ENCODE measurements at places on chromosomes 16 and 17.

- no peak for DNase-seq
Measured at GRCh38 chr17:31596382-31597323, 205.2 kb downstream of the RAB11FIP4 start.

GRCh38 chr16:15694499-15694898 is 44.5 kb downstream of the NDE1 start:
- DNase-seq, result no peak

DNA sequence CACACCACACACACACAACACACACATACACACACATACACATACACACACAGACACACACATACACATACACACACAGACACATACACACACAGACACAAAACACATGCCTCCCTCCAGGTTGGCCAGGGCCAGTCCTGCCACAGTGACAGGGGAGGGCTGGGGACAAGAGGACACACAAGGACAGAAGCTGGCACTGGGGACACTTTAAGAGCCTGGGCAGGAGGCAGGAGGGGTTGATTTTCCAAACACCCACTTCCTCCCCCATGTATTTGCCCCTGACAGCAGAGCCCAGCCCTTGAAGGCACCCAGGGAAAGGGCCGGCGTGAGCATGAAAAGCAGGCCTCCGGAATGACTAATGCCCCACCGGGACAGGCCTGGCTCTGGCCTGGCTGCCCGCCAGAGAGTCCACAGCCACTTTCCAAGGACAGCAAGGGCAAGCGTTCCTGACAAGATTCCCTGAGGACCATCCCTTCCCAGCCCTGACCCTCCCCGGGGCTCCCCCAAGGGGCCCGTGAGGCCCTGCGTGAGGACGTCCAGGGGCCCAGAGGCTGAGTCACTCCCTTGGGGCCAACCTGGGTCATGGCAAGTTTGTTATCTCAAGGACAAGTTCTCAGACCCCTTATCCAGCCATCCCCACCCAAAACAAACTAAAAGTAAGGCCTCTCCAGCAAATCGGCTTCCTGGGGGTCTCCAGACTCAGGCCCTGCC is 235.6 kb downstream of the ZNF423 start:
- DNase-seq, result no peak

GRCh38 chr17:4332296-4332970 is 34.0 kb downstream of the UBE2G1 start:
- DNase-seq, result no peak

GRCh38 chr16:90009172-90009899 is 9.9 kb downstream of the DBNDD1 start:
- DNase-seq, result no peak

- DNase-seq, result no peak
Measured at GRCh38 chr17:54902611-54903010, 2.0 kb downstream of the TOM1L1 start.

- no peak for DNase-seq
Measured at GRCh38 chr16:89290887-89291286, 73.4 kb downstream of the ZNF778 start.

DNA sequence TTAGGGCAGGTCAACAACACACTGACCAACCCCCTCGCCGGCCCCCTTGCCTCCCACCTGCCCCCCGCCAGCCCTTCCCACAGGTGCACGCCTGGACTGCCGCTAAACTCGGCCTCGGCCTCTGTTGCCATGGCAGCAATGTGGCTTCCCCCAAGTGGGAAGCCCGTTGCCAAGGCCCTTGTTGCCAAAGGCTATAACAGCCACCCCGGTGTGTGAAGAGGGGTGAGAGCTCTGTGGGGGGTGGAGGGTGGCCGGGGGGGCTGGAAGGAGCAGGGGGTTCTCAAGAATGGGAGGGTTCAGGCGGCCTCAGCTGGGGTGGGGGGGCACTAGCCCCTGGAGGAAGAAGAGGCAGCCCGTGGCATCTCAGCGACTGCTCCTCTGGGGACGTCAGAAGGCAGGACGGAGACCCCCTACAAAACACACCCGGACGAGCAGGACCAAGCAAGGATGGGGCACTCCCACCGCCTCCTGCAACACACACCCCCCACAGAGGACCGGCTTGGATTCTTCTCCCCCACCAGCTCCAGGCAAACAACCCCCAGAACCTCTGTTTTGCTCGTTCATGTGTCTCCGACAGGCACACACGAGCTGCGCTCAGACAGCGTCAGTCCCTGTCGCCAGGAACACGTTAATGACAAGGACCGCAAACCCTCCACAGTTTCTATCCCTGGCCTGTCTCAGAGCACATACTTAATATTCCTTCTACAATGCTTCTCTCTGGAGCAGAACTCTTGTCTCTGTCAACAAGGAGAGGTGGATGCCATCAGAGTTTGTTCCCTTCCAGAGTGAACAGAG is 55.7 kb downstream of the ABR start:
- no peak for DNase-seq

DNA sequence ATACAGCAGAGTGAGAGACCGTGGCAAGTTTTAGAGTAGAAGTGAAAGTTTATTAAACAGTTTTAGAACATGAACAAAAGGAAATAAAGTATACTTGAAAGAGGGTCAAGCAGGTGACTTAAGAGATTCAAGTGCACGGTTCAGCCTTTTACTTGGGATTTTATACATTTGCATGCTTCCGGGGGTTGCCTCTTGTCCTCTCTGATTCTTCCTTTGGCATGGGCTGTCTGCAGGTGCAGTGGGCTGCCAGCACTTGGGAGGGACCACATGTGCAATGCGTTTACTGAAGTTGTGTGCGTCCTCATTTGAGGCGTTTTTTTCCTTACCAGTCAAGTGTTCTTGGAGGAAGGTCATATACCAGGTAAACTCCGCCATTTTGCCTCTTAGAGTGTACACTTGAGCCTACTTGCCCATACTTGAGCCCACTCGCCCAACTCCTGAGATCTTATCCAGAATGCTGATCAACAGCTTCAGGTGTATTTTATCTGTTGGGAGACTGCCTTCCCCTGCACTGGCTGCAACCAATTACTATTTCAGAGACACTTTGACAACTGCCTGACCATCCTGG is 195.2 kb downstream of the IRX5 start:
- no peak for DNase-seq

DNA sequence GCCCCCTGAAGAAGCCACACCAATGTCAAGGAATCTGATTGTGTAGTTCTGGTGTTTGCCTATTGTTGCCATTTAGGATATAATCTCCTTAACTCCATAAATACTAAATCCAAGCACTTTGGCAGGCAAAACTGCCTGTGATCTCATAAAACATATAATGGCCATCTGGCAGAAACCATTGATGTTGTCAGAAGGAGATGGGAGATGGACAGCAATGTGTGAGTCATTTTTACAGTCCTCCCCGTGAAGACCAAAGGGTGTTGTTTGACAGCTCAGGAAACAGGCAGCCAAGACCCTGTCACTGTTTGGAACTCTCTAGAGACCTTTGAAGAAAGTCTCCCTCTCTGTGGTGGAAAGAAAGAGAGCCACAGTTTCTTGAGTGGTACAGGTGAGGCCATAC is 454.1 kb downstream of the HS3ST3B1 start:
- DNase-seq, result no peak

- no peak for DNase-seq
Measured at GRCh38 chr16:87376660-87377059, 6.9 kb downstream of the FBXO31 start.

- DNase-seq, result no peak
Measured at GRCh38 chr17:8015957-8016631, 13.7 kb downstream of the GUCY2D start.

DNA sequence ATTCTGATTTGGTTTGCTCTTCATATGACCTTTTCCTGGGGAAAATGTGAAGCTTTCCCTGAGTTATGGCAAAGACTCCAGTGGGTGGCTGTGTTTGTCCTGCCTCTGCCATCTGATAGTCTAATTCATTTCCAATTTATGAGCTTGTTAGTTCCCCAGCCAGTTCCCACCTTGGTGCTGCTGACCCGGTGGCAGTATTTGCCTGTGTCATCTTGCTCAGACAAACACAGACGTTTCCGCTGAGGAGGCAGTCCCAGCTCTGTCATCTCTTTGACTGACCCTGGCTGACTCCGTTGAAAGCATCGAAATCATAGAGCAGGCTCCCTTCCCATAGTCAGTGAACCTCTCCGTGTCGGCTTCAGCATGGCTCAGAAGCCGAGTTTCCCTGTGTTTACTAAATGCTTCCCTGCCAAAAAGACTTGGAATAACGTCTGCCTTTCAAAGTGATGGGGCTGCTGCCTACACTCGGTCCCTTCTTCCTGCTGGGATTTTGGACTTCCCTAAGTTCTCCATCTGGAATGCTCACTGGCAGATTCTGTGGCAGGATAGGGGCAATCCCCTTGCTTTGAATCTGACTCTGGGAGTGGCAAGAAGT is 538.3 kb downstream of the NPIPA7 start:
- DNase-seq, result no peak

- no peak for DNase-seq
Measured at GRCh38 chr17:80308692-80309517, 48.3 kb downstream of the RNF213 start.

DNA sequence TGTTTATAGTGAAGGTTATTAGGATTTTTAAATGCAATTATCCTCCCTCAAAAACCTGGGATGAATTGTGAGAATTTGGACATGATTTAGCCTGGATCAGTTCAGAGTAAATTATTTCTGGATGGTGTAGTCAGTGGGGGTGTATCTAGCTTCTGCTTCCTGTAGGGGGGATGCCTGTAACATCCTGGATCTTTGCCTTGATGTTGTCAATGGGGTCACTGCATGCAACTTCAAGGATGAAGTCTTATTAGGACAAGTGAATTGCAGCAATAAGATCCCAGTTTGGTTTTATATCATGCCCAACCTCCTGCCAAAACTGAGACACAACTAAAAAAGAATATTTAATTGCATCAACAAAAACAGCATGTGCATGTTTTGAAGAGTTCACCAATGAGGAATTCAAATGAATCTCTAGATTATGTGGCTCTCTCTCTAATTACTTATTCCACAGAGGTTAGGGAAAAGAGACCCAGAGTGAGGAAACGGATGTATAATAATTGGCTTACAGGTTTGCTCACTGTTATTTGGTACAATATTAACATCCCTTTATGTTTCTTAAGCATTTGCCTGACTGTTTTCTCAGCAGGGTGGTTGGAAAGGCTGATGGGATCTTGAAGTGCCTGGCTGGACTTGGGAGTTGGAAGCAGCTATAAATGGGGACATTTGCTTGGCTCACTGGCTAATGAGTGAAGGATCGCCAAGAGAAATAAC is 159.8 kb downstream of the HS3ST3B1 start:
- DNase-seq, result no peak

- DNase-seq, result no peak
Measured at GRCh38 chr16:87931504-87931903, 4.8 kb downstream of the CA5A start.

- no peak for DNase-seq
Measured at GRCh38 chr16:7867831-7868230, 535.2 kb downstream of the RBFOX1 start.

GRCh38 chr16:10150906-10151305 is 31.3 kb downstream of the GRIN2A start:
- no peak for DNase-seq

DNA sequence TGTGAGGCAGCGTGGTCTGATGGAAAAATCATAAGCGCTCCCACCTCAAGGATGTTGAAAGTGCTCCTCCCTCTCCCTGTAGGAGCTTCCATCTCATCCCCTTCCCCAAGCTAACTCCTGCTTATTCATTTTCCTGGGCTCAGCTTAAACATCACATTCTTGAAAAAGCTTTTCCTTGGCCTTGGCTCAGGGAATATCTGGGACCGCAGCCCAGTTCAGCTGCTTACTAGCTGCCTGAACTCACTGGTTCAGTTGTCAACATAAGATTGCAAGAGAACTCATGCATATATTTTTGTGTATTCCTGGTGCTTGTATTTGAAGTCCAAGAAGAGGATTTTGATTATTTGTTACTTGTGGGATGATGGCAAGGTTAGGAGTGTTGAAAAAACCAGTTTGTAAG is 91.5 kb downstream of the UTP18 start:
- no peak for DNase-seq

DNA sequence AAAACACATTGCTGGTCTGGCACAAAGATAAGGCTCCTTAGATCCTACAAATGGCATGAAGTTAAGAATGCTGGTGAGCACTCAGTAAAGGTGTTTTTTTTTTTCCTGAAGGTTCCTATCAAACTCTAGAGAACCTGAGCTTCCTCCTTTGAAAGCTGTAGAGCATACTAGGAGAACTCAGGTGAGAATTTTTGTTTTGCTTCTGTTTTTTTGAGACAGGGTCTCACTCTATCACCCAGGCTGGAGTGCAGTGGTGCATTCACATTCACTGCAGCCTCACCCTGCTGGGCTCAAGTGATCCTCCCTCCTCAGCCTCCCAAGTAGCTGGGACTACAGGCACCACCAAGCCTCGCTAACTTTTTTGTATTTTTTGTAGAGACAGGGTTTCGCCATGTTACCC is 21.0 kb upstream of the CIITA start:
- no peak for DNase-seq

DNA sequence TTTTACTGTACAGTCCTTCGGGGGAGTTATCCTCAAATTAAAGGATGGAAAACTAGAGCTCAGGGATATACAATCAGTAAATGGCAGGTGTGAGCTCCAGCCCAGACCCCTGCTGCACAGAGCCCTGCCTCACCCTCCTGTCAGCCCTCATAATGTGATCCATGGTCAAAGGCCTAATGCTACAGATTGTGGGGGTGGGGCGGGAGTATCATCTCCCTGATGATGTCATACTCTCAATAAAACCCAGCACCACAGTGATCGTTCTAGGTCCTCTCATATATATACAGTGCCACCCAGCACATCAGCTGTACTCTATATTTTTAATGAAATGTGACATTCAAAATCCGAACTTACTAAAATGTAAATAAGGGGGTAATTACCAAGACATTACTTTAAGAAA is 61.5 kb downstream of the SLC39A11 start:
- no peak for DNase-seq

DNA sequence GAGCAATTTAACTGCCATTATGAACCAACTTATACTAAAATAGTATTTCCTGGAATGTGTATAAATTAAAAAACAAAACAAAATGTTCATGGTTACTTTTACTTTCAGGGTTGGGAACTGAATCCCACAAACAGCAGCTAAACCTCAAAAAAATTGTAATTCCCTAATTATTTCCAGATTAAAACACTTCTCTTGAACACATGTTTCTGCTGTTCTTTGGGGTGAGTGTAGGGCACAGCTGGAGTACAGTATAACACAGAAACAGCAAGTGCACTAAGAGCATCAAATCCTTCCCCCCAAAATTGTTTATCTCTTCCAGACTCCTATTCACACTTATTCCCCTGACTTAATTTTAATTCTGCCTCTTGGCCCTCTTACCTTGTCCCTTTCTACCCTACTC is 56.4 kb downstream of the KANSL1 start:
- no peak for DNase-seq

GRCh38 chr17:81991684-81992305 is 14.4 kb downstream of the ASPSCR1 start:
- DNase-seq, result no peak

Measured in activated naive CD8-positive, alpha-beta T cell treated with anti-CD3 and anti-CD28 coated beads, Interleukin-2, amount 50 U/mL, for 16 hours (primary cell).